SK-N-MC (cell line): ENCODE measurements at places on chromosomes 3 and 15.

DNA sequence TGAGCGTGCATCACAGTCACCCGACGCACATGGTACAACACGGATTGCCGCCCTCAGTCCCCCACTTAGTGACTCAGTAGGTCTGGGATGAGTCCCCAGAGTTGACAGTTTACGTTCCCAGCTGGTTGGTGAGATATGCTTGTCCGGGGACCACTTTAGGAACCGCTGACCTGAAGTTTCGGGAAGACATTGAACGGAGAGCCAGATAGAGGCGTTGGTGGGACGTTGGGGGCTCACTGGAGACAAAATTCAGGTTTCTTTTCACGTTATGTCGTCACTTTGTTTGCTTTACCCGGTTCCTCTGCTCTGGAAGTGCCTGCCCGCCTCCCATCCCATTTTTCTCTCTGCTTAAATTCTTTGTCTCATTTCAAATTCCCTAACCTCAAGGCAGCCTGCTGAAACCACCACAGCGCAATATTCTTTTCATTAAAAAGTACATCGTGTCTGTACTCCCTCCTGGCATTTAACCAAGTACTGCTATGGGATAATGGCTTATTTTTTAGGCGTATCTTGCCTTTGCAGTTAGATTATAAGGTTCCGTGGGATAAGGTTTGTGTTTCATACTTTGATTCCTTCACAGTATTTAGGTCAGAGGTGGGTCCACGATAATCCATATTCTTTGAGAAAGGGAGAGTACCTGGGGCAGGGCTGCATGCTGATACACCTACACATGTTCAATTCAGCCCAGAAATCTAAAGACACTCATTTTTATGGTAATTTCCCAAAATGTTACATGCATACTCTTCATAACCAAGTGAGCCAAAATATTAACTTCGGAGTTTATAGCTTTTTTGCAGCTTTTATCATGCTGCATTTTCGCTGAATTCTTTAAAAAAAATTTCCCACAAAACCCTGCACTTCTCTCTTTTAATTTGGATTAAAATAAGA is 921 bp downstream of the LMLN start:
- peak; percentile 77 for DNase-seq

DNA sequence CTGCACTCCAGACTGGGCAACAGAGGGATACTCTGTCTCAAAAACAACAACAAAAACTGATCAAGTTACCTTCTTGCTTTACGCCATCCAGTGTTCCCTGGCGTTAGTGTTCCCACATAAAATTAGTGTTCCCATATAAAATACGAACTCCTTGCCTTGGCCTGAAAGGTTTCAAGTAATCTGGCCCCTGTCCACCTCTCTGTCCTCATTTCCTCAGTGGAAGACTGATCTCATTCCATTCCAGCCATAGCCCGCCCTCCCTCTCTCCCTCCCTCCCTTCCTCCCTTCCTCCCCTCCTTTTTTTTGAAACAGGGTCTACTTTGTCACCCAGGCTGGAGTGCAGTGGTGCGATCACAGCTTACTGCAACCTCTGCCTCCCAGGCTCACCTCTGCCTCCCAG is 2.8 kb upstream of the CAND2 start:
- no peak for DNase-seq

DNA sequence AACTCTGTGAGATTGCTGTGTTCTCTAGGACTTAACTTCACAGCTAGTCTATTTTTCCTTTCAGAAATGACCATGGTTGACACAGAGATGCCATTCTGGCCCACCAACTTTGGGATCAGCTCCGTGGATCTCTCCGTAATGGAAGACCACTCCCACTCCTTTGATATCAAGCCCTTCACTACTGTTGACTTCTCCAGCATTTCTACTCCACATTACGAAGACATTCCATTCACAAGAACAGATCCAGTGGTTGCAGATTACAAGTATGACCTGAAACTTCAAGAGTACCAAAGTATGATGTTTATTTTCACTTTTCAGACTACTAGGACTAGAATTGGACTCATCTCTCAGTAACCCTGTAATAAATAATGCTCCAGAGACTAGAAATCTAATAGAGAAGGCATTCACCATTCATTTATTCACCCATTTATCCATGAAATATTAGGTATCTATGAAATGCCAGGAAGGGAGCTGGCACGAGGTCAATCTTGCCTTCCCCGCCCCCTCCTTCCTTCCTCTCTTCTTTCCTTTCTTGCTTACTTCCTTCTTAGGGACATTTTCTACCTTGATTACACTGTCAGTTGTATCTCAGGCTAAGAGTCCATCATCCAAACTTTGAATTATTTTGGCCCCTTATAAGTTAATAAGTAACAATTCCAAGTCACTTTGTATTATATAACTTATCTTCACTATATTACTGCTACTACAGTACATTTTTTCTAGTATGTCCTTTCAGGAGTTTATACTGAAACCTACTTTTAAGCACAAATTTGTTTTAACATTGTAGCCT is 91.0 kb downstream of the PPARG start:
- DNase-seq: no peak

DNA sequence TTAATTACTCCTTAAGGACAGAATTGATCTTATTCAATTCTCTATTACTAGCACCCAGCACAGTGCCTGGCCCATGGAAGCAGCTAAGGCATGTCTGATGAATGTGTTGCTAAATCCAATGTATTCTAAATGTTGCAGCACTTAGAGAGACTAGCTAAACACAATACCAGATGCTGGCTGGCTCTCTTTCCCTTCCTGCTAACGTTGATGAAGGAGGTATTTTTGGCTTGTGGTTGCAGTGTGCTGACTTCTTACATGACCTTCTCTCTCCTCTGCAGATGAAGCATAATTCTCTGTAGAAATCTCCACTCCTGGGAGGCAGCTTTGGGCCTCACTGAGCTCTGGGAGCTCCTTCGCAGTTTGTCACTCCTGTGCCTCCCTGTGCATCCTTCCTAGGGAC is 183.6 kb downstream of the PEX5L start:
- DNase-seq: no peak

DNA sequence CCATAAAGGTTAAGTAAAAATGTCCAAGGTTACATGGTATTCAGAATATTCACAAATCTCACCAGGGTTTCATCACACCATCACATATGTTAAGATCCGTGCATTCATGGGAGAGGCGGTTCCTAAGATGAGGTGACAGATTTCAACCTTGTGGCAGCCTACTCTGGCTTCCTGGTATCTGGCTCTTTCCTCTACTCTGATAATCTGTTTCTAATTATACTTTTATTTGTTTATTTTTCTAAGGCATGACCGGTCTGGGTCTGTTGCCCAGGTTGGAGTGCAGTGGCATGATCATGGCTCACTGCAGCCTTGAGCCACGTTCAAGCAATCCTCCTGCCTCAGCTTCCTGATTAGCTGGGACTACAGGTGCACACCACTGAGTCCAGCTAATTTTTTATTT is 34.4 kb downstream of the RAF1 start:
- DNase-seq: no peak

- no peak for DNase-seq
Observed at GRCh38 chr15:67076147-67076843, 10.9 kb downstream of the SMAD3 start.

DNA sequence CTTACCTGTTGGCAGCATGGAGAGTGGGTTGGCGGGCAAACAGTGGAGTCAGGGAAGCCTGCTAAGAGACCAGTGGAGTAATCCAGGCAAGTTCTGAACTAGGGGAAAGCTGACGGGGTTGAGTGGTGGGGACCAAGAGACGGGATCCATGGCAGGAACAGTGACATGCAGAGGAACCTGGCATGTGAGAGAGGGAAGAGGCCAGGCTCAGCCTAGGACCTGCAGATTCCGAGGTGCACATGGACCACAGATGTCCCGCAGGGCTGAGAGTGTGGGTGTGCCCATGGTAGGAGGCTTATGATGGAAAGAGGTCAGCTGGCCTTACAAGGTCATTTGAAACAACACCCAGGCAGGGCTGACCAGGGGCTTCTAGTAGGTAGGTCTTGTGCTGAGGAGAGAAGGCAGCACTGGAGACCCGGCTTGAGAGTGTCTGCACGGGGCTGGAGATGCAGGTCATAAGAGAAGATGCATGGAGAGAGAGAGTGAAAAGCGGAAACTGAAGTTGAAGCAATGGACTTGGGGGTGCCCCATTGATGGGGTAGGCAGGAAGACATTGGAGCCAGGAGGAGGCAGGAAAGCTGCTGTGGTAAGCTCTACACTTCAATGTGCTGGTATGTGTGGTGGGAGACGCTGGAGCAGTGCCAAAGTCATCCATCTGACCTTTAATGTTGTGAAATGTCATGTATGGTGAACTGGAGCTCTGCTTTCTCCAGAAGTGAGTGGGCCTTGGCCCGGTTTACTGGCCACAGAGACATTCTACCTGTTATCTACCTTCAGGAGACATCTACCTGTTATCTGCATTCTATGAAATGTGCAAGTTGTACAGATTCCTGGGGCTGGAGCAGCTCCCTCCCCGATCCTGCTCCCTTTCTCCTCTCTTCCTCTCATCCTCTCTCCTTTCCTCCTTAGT is 4.6 kb downstream of the SPSB4 start:
- no peak for DNase-seq

- DNase-seq: peak; percentile 60
Observed at GRCh38 chr3:73547427-73548248, 77.1 kb downstream of the PDZRN3 start.

DNA sequence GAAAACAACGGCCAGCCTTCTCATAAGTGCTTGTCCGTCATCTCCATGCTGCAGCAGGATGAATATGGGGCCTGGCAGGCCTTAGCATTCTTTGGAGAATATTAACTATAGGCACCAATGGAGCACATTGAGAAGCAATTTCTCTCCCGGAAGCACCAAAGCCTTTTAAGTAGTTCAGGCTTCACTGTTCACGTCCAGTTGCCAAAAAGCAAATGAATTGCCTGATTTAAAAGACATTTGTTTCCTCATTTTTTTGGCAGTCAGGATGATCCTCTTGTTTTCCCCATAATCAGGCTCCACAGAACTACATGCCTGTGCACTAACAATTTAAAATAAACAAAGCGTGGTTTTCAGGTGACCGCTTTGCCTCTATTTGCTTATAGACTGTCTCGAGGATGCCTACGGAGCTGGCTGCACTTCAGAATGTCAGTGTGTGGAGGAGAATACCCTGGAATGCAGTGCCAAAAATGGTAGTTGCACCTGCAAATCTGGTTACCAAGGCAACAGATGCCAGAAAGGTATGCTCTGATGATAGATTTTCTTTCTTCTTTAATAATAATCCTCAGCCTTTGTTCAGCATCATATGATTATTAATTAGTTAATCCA is 725.2 kb upstream of the GOLIM4 start:
- no peak for DNase-seq

GRCh38 chr15:82014989-82015388 is 30.8 kb downstream of the MEX3B start:
- DNase-seq: no peak

GRCh38 chr15:31606931-31607497 is 280.4 kb downstream of the KLF13 start:
- no peak for DNase-seq

DNA sequence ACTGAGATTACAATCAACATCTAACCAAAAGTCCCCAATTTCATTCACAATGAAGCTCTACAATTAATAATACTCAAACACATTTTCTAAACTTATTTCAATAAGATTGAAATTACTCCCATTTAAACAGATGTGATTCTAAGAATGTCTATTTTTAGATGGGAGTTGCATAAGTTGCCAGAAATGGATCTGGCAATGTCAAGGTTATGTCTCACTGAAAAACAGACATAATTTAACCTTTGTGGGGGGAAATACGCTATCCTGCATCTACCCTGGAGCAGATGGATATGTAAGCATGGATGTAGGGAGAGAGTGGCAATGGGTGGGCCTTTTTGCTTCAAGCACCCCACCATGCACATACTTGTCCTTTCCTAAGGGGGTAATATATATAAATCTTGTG is 6.7 kb upstream of the EIF1B start:
- DNase-seq: no peak

GRCh38 chr3:39126532-39127071 is 19.1 kb downstream of the TTC21A start:
- DNase-seq: no peak

DNA sequence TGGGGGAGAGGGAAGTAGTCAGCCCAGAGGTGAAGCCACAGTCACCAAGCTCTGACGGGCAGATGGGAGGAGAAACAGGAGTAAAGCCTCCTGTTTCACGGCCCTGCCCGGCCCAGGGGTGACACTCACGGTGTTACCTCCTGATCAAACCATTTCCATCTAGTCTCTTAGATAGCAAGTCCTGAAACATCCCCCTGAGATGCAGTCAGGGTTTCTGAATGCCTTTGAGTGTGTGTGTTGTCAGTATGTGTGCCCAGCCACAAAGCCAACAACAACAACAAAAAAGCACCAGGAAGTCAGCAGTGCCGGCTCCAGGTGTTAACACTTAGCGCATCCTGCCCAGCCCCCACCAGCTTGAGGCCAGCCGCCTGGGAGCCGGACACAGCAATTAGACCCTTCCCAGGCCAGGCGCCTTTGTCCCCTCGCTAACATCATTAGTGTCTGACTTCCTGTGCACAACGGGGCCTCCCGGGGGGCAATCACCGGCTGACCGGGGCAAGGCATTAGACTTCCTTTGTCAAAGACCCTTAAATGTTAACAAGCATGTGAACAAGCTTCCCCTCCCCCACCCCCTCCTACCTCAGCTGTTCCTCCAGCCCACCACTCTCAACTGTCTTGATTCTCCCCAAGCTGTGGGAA is 34.5 kb downstream of the IL17RD start:
- no peak for DNase-seq

GRCh38 chr3:10371167-10371566 is 50.3 kb upstream of the SEC13 start:
- DNase-seq: no peak

- no peak for DNase-seq
Observed at GRCh38 chr3:16085884-16086608, 88.4 kb upstream of the GALNT15 start.

GRCh38 chr3:124557433-124558232 is 172.6 kb upstream of the UMPS start:
- DNase-seq: peak; percentile 55

GRCh38 chr3:55888282-55888885 is 401.3 kb upstream of the WNT5A start:
- no peak for DNase-seq

DNA sequence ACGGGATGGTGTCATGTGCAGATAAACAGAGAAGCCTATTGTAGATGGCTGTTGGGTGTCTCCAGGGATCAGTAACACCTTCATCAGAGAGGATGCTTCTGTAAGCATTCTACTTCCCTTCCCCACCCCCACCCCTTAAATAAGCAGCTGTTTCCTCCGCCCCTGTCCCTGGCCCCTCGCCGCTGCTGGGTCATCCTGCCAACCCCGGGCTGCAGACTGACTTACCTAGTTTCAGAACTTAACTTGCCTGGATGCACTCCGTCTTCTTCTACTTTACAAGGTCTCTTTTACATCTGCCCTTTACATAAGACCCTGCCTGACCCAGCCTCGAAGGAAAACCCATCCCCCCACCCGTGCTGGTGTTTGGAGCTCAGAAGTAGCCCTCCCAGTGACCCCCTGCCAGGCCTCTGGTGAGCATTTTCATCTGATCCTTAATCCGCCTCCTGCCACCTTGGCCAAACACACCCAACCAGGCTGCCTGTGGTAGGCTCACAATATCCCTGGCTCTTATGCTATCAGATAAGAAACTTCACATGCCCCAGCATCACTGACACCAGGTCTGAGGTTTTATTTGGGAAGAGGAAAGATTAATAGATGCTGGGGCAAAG is 103.0 kb upstream of the HES1 start:
- no peak for DNase-seq

- DNase-seq: no peak
Observed at GRCh38 chr3:79263423-79263822, 504.4 kb downstream of the ROBO1 start.

- DNase-seq: no peak
Observed at GRCh38 chr15:91335702-91336101, 235.6 kb downstream of the SV2B start.

GRCh38 chr15:91572110-91572509 is 281.4 kb upstream of the SLCO3A1 start:
- DNase-seq: no peak
